T-helper 1 cell treated with Interleukin-12 subunit alpha and Interleukin-12 subunit beta and Interleukin-4 antibody, amounts not matched to agents 30 ng/mL and 1 ng/mL, for 36 hours (primary cell): ENCODE measurements at places on chromosomes 6 and 20. TPM values are rescaled to one million over a fixed set of nuclear protein-coding genes. Genes with fewer than 3 reads are reported as not detected.

SSTR4 gene
- total RNA-seq, result not detected in 2 replicates

OXT gene
- total RNA-seq, result 0.61 TPM in 1 of 2 replicates, not detected in the other

YTHDF1 gene
- total RNA-seq, result 41.3 and 45.1 TPM in 2 replicates

ENTPD6 gene
- total RNA-seq, result 36.1 and 38.0 TPM in 2 replicates

HM13 gene
- total RNA-seq, result 203 and 223 TPM in 2 replicates

SIGLEC1 gene
- total RNA-seq, result not detected in 2 replicates

PDYN gene
- not detected in 2 replicates for total RNA-seq

ANKEF1 gene
- 2.6 and 2.9 TPM in 2 replicates for total RNA-seq

ADGB gene
- not detected in 2 replicates for total RNA-seq

TBX18 gene
- total RNA-seq, result not detected in 2 replicates

REPS1 gene
- total RNA-seq, result 51.2 and 54.7 TPM in 2 replicates

SYNJ2 gene
- 42.3 and 44.9 TPM in 2 replicates for total RNA-seq

SIRPB2 gene
- total RNA-seq, result not detected in 2 replicates

ADTRP gene
- total RNA-seq, result 9.2 and 9.5 TPM in 2 replicates

KCNK16 gene
- not detected in 2 replicates for total RNA-seq

ARFGEF3 gene
- 0.15 TPM in 2 replicates for total RNA-seq

PRPH2 gene
- total RNA-seq, result not detected in 2 replicates

ULBP2 gene
- total RNA-seq, result 1.8 and 2.9 TPM in 2 replicates

SLC35F1 gene
- total RNA-seq, result not detected in 2 replicates

MATN4 gene
- 6.1 and 6.7 TPM in 2 replicates for total RNA-seq

COL12A1 gene
- not detected in 2 replicates for total RNA-seq

NOTCH4 gene
- 0.25 and 0.37 TPM in 2 replicates for total RNA-seq

APOBEC2 gene
- total RNA-seq, result not detected in 2 replicates

OR2B6 gene
- not detected in 2 replicates for total RNA-seq

BPHL gene
- total RNA-seq, result 7.0 and 8.9 TPM in 2 replicates

HCRTR2 gene
- total RNA-seq, result not detected in 2 replicates
